LNCaP clone FGC (cell line): ENCODE measurements at places on chromosomes 5 and 9.
A peak's percentile ranks its signal among the peaks of the same experiment; 100 is the strongest.

- DNase-seq: no peak
Measured at GRCh38 chr5:5953584-5954274, 424.6 kb downstream of the MED10 start.

GRCh38 chr5:38809388-38810359 is 36.1 kb upstream of the OSMR start:
- peak; percentile 62 for DNase-seq

GRCh38 chr9:93319301-93319991 is 132.0 kb upstream of the FAM120A start:
- no peak for DNase-seq

DNA sequence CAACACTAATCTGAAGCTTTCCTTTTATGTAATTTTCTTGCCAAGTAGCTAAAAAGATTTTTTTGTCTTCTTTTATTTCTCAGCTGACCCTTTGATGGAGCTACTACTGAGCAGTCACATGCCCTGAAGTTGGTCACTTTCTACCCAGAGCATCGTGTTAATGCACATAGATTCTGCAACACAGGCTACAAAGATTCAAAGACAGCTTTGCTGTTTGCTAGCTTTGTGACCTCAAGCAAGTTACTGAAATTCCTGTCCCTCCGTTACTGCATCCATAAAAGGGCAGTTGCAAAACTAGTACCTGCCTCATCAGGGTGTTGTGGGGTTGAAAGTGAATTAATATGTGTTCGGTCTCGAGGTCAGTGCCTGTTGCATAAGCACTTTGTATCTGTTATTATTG is 179.9 kb downstream of the GAS1 start:
- no peak for DNase-seq

GRCh38 chr9:127629468-127630081 is 17.5 kb downstream of the STXBP1 start:
- DNase-seq: no peak

DNA sequence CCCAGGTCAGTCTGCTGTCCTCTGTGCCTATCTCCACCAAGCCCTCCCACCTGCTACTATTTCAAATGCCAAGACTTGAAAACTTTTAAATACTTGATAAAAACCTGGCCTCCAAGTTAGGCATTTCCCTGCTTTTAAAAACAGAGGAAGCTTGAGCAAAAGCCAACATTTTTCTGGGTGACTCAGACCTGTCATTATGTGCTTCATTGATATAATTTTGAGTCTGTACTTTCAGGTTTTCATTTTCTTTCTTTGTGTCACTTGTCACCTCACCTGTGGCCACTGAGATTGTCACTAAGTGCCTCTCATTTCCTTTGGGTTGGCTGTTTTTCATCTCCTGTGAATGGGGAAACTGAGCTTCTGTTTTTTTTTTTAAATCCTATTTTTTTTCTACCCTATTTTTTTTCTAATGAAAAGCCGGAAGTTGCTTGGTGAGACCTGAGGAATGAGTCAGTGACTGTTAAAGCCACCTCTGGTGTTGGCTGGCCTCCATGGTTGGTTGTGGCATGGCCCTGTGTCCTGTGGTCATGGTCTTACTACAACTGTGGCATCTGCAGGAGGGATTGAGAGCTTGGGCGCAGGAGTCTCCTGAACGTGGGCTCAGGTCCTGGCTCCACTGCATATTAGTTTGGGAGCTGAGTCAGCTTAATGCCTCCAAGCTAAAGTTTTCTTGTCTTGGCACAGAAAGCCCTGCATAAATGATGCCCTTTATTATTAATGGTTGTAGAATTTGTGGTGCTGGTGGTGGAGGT is 56.7 kb downstream of the ARHGAP26 start:
- no peak for DNase-seq

DNA sequence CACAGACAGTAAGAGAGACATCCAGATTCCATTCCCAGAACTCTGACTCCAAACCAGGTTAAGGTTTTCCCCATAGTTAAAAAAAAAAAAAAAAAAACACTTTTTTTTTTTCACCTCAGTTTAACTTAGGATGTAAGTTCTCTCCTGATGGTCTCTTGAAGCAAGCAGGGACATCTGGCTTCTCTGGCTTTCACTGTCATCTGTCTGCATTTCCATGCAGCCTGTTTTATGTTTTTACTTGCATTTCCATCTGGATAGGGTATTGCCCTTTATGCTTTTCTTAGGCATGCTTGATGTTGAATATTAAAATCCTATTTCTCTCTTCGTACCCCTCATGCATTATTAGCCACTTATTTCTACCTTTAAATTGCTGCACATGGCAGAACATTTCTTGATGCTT is 135.3 kb upstream of the WWC1 start:
- DNase-seq: no peak

GRCh38 chr5:171309276-171310211 is 496 bp downstream of the TLX3 start:
- DNase-seq: no peak
